Aorta (tissue), 5 donors: ENCODE measurements at places on chromosomes 12 and 14. TPM values are rescaled to one million over a fixed set of nuclear protein-coding genes. Genes with fewer than 3 reads are reported as not detected.

DNA sequence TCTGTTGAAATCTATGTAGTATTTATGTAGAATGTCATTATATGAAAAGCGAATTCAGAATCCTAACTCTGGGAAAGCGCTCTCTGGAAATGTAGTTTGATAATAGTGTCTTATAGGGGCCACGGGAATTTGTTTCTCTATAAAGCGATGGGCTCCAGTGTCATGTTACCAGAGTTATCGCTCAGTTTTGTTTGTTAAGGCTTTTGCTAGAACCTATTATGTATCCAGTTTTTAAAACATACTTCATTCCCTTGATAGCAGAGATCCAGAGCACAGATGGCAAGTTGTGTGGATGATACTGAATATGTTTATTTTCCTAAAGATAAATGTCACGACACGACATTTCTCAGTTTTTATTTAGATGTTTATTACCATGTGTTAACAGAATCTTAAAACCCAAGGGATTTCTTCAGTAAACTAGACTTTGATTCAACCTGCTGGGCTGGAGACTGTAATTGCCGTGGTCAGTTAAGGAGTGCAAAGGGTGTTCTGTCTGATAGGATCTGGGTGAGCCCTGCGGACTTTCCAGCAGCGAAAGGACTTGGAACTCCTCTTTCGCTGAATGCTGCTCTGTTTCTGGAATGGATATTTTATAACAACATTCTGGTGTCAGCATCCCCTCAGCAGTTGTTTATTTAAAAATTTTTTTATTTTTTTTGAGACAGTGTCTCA lies 1.7 kb upstream of the DNAH10 start:
- no peak for DNase-seq

DNA sequence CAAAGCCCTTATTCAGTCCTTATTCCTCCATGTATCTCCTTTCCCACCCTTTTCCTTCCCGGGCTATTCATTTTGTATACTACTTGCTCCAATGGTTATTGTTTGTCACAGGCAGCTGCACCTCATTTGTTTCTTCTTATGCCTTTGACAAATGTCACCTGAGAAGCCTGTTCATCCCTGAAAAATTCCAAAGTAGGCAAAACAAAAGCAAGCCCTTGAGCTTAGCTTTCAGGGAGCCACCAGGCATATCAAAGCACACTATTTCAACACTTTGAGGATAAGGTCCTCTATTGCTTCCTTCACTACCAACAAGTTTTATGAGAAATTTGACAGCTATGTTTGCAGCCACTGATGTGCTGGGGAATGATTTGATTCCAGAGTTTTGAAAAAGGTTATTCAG lies 738.7 kb upstream of the LMO3 start:
- no peak for DNase-seq

DNA sequence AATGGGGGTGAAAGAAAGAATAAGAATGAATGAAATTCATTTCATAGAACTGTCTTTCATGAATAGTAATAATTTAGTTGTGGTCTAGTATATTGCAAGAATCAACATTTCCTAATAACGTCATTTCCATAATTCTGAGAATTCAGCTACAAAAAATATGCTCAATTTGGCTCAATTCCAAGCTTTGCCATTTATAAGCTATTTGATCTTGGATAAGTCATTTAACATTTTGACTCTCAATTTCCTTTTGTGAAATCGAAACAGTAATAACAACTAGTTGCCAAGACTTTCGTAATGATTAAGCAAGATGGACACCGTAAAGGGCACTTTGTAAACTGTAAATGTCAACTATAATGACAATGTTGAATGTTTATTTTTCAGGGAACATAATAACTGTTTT lies 18.1 kb downstream of the NOS1 start:
- no peak for DNase-seq

DNA sequence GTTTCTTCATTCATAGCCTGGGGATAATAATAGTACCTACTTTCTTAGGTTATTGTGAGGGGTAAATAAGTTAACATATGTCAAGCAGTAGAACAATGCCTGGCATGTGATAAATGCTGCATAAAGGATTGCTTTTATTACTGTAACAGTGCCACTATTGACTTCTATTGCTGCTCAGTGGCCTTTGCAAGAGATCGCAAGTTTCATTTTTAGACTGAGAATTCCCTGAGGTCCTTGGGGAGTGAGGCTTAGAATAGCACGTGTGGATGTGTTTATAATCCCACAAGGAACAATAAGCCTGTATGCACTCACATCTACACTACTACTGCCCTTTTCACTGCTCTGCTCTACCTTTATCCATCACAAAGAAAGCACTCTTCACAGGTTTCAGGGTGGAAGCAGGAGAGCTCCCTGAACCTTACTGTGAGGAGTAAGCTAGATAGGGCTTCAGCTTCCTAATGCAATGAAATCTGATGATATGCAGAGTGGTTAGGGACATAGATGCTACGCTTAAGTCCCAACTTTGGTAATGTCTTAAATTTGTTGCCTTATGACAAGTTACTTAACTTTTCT lies 302.6 kb downstream of the SNAPC1 start:
- DNase-seq: no peak

DNA sequence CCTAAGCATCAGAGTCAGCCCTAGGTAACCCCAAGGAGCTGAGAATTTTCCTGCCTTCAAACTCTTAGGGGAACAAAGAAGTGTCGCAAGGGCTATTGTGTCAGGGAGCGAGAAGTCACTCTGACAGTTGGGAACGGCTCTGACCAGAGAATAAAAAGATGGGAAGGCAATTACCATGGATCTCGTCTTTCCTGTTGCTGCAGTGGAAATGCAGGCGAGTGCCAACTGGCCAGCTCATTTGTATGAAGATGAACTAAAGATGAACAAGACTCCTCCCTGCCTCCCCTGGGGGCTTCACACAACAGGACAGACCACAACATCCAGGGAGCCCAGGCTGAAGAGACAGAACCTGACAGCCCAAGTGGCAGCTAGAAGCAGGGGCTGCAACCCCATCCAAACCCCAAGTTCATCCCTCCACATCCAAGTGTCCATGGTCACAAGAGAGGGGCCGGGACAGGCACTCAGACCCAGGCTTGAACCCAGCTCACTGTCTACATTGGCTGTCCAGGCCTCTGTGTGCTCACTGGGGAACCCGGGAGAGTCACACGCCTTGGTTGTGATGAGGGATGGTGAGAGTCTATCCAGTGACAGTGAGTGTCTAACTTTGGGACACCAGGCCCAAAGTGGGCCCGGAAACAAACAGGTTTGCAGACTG lies 322.4 kb downstream of the BCL11B start:
- no peak for DNase-seq

DNA sequence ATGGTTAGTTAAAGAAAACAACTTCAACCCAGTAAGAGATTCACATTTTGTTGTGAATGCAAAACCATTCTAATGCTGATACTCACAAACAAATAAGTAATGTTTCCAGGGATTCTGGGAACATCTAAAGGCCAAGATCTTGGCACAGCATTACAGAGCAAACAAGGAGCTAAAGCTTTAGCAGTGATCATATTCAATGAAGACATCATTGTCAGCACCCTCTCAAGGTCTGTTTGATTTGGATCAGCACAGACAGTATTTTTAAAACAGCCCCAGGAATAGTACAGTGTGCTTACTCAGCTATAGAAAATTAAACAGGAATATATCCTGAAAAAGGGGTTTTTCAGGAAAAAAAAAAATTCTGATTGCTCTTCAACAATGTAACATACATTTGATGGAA lies 71.4 kb downstream of the TMEM260 start:
- DNase-seq: no peak

Gene TPPP2
- not detected for total RNA-seq

Gene INHBC
- total RNA-seq: not detected
